ENCODE measurements at places on chromosomes 2 and 18.
A peak's percentile ranks its signal among the peaks of the same experiment; 100 is the strongest.

- DNase-seq = no peak
Measured at GRCh38 chr2:132417430-132418035, 928 bp downstream of the GPR39 start.

- no peak for DNase-seq
Measured at GRCh38 chr2:224404796-224405195, 2.9 kb upstream of the FAM124B start.

- DNase-seq = no peak
Measured at GRCh38 chr2:86485103-86485502, 43.9 kb downstream of the KDM3A start.

DNA sequence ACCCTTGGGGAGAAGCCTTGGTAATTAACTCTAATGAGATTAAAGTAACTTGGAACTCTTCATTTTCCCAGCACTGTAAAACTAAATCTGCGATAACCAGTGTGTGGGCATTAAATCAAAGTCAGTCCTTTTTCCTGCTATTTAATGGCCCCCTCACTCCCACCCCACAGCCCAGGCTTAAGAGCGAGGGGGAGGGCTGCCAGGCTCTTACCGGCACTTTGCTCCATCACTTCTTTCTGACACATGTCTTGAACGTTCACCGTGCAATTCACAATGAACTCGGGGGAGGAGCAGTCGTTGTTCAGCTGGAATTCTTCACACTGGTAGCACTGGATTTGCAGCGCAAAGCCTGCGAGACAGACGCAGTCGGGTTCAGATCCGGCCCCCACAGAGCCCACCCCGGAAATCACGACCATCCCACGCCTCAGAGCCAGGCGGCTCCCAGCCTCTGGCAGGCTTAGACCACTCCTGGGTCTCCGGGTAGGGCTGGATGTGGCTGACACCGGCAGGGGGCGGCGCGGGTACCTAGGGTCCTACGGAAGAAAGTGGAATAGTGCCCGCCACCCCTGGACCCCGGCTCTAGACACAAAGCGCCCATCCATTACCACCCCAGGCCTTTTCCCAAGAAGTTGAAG is 1.7 kb downstream of the LYPD1 start:
- no peak for DNase-seq

DNA sequence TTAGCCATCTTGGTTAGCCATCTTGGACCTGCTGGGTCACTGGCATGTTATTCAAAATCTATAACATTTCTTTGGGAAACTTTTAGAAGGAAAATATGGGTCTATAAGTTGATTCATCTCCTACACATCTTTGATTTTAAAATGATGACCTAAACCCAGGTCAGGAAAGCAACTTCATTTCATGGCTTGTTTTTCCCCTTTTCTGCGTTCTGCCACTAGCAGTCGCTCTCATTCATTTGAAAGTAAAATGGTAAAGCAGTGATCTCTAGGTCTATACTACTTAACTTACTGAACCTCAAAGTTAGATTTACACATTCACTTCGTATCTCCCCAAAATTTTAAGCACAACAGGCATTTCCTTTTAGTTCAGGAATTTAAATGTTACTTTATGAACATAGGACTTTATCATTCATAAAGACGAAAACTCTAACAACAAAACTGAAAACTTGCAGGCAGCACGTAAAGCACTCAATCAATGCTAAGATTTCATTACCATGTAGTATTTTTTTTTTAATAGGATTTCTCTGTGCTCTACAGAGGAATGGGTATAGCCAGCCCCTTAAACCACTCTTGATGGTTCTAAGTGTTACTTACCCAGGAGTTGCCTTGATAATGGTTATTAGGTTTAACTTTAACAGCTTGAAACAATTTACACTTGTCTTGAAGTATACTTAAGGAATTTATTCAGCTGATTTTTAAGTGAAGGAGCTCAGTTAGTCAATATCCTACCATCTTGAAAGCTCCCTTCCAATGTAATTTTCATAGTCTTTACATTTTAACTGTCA is 62.5 kb downstream of the GORASP2 start:
- no peak for DNase-seq

- DNase-seq = peak; percentile 22
Measured at GRCh38 chr2:67918471-67918870, 144.3 kb downstream of the C1D start.

- DNase-seq = no peak
Measured at GRCh38 chr2:54773233-54773632, 49.8 kb downstream of the EML6 start.

- DNase-seq = no peak
Measured at GRCh38 chr2:215504547-215504946, 68.7 kb upstream of the FN1 start.

DNA sequence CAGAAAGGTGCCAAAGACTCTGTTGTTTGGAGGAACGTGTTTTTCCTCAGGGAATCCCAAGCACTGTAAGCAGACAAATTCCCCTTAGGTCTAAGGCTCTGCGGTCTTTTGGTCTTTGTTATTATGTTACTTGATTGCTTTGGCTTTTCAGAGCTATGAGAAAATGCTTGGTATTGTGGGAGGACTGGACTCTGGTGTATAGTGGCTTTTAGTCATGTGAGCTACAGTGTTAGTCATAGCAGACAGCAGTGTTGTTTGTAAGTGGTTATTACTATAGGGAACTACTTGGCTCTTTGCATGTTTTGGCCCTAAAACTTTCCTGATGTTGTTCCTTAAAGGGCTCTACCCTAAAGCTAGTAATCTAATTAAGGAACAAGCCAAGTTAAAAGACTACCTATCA is 956.2 kb upstream of the LRATD1 start:
- no peak for DNase-seq

DNA sequence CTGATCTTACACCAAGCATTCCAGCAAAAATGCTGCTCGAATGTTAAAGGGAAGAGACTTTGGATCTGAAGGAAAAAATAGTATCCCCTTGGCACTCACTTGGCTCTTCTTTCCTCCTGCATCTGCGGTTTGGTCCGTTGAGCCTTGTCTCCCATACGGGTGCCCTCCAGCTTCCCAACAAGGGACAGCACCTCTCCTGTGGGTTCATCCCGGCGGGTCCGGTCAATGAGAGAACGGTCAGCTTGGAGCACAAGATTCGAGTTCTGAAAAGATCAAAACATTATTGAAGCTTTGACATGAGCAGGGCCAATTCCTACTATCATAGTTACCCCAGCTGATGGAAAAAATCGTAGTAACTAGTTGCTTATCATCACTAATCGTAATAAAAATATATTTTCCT is 740 bp downstream of the SNRNP200 start:
- no peak for DNase-seq

DNA sequence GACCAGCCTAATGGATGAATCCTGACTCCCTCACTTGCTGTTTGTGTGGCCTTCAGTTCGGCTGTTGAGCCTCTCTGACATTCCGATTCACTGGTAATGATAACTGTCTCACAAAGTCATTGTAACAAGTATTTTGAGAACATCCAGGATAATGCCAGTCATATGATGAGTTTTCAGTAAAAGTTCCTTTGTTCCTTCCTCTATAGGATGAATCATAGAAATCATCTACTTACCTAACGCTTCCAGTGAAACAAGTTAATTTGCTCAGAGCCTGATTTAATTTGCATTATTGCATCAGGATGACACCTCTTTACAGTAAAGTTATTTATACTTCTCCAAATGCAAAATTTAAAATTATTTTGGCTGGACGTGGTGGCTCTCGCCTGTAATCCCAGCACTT is 32.0 kb downstream of the RAB31 start:
- peak; percentile 49 for DNase-seq

- DNase-seq = no peak
Measured at GRCh38 chr2:191791953-191792560, 54.8 kb downstream of the CAVIN2 start.

DNA sequence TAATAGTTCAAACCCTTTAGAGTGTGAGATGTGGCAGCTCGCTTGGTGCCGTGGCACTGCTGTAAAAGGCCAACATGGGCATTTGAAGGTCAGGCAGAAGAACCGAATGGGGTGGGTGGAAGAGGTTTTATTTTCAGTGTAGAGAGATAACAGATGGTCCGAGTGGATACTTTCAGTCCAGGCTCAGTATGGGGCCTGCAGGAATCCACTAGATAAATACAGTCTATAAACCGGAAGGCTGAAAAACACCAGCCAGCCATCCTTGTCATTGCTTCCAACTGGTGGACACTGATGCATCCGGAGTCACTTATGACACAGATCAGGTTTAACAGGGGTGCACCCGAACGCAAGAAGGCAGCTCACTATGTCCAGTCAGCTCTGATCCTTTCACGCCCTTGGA is 55.7 kb upstream of the AMMECR1L start:
- no peak for DNase-seq

DNA sequence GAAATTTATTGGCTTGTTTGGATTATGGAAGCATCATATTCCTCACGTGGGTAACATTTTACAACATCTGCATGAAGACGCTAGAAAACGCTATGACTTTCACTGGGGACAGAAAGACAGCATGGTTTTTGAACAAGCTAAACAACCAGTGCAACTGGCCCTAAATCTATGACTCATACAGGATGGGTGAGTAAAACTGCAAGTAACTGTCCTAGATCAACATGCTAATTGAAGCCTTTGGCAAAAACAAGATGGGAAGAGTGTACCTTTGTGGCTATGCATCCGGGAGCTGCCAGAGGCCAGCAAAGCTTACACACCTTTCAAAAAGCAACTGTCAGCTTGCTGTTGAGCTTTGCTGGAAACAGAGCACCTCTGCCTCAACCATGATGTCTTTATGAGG is 1096.0 kb upstream of the DDX18 start:
- DNase-seq = no peak

GRCh38 chr2:144643537-144644336 is 123.8 kb upstream of the ZEB2 start:
- DNase-seq = no peak

- no peak for DNase-seq
Measured at GRCh38 chr2:61816480-61817355, 37.1 kb downstream of the FAM161A start.

- no peak for DNase-seq
Measured at GRCh38 chr2:218046238-218046637, 22.8 kb upstream of the RUFY4 start.

GRCh38 chr18:9038277-9038871 is 64.1 kb upstream of the NDUFV2 start:
- peak; percentile 21 for DNase-seq

DNA sequence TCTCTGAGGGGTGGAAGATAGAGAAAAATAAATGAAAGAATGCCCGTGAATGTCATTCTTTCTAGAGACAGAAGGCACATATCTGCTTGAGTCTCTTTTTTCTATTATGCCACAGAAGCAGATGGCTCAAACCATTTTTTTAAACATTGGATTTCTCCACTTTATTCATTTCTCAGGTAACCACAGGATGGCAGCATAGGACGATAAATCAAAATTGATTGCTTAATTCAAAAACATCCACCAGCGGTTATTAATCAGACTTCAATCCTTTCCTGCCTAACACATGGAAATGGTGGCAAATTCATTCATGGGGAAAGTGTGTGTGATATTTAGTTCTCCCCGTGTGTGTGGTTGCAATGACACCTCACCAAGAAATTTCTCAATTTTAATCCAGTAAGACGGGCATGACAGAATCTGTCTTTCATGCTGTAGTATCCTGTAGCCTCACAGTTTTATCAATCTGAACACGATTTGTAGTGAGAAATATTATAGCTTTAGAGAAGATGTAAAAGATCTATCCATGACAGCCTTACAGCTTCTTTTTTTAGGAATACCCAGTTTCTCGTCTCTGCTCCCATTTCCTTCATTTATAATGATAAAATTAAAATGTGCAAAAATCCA is 72.2 kb downstream of the DSC3 start:
- DNase-seq = peak; percentile 66

DNA sequence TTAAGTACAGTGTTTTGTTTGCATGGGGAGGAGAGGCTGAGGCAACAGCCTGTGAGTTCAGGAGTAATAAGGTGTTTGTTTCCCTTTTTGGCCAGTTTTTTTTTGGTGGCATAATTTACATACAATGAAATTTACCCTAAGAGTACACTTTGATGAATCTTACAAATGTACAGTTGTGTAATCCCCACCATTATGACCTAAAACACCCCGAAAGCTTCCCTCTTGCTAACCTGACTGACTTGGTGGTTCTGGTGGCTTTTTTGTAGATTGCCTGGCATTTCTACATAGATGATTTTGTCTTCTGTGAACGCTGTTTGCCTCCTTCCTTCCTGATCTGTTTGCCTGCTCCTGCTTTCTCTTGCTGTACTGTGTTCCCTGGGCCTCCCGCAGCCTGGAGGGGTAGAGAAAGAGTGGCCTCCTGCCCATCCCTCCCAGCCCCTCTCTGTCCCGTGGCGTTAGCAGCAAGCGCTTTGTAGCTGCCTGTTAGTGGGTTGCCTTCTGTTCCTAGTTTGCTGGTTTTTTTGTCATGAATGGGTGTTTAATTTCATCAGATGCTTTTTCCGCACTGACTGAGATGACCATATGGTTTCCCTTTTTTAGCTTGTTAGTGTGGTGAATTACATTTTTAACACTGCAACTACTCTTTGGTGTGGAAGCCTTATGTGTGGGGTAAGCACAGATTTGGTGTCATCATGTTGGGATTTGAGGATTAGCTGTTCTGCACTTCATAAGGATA is 32.1 kb downstream of the ASAP2 start:
- DNase-seq = no peak

- no peak for DNase-seq
Measured at GRCh38 chr2:184558713-184559464, 39.4 kb upstream of the ZNF804A start.

GRCh38 chr2:239608723-239609122 is 207.9 kb upstream of the HDAC4 start:
- DNase-seq = no peak

- DNase-seq = no peak
Measured at GRCh38 chr2:198518935-198519334, 714.5 kb downstream of the PLCL1 start.

DNA sequence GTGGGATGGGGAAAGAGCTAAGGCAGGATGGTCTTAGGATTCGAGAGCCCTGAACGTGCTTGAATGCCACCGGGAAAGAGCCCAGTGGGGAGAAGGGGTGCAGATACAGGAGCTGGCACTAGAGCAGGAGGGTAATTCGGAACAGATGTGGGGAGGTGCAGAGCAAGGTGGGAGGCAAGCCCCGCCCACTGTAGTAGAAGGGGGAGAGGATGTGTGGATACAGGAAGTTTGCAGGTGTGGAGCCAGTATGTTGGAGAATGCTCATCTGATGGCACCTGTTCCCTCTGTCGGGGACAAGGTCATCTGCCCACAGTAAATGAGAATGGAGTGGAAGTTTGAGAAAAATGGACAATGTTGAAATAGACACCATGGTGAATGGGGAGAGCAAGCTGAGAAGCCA is 28.8 kb downstream of the CHST10 start:
- no peak for DNase-seq

- no peak for DNase-seq
Measured at GRCh38 chr2:218832520-218832919, 917 bp upstream of the PRKAG3 start.

DNA sequence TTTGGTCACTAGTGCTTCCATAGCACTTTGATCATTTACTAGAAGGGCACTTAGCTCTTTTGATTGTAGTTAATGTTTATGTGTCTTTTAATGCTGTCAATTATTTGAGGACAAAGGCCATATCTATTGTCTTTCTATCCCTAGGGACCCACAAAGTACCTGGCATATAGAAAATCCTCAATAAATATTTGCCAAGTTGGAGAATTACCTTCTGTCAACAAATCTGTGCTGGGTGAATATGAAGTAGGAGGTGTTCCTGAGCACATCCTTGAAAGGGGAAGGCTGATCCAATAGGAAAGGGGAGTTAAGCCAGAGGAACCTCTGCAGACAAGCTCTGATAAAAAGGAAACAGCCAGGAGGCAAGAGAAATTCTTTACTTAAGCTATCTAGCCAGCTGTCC is 8.2 kb downstream of the DPP4 start:
- no peak for DNase-seq

All from foreskin keratinocyte (primary cell).